Stimulated activated CD4-positive, alpha-beta T cell treated with anti-CD3 and anti-CD28 coated beads, Interleukin-4, amount 100 ng/mL, for 1 hour (primary cell): ENCODE measurements at places on chromosomes 13 and 19.

- no peak for DNase-seq
Observed at GRCh38 chr19:6229951-6230712, 49.6 kb downstream of the MLLT1 start.

- no peak for DNase-seq
Observed at GRCh38 chr13:100461309-100462030, 127.1 kb downstream of the GGACT start.

- DNase-seq = no peak
Observed at GRCh38 chr19:35317464-35318043, 11.4 kb upstream of the CD22 start.

DNA sequence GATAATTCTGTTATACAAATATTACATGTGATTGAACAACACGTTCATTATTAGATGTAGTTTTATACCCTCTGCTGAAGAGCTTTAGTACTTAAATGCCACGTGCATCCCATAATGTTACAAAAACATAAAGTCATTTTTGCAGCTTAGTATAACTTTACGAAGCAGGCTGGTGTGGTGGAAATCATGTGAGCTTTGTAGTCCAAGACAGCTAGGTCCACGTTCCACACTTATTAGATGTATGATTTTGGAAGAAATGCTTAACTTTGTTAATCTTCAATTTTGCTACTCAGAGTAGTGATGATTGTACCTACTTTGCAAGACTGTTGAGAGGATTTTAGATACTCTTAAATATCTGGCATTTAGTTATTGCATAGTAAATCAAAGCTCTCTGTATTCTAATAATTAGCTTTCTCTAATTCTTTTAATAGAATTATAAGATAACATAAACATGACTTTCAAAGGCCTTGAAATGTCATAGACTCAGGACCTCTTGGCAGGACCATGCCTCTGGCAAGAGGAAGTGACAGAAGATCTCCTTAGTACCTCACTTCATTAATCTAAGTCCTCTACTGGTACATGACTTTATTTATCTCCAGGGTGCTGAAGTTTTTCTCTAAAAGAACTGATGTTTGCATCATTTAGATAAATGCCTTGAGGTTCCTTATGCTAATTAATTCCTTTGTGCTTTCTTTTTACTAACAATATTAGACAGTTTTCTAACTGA lies 153.7 kb downstream of the PCDH20 start:
- no peak for DNase-seq

GRCh38 chr19:11612816-11613511 lies 15.7 kb downstream of the ZNF627 start:
- no peak for DNase-seq

GRCh38 chr19:1668486-1669270 lies 16.3 kb upstream of the TCF3 start:
- no peak for DNase-seq

GRCh38 chr19:46748325-46749109 lies 2.3 kb upstream of the STRN4 start:
- peak; percentile 81 for DNase-seq

DNA sequence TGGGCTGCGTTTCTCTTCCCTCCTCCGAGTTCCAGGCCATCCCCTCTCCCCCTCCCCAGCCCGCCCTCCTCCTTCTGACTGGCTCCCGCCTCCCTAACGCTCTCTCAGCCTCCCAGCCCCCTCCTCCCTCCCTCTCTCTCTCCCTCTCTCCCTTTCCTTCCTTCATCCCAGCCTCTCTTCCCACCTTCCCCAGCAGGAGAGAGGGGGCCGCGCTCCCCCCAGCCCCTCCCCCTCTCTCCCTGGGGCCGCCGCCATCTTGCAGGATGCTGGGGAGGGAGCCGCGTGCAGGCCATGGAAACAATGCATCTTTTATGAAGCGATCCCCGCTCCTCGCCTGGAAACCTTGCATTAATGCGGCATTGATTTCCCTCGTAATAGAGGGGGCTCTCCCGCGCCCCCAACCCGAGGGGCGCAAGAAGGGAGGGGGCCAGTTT lies 42.6 kb upstream of the ADGRL1 start:
- DNase-seq = peak; percentile 49

DNA sequence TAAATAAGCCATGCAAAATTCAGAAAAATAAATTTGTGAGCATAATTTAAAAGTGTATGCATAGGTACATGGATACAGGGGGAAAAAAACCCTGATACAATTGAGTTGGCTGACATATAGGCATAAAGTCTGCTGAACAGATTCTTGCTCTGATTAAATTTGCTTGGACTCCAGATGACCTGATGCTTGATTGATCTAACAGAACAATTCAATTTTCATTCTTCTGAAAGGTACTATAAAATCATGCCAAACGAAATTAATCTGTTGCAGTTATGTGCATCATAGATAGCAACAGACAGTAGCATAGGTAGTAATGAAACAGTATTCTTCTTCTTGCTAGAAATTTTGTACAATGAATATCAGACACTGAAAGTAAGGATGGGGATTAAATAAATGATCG lies 578.2 kb upstream of the SLITRK6 start:
- DNase-seq = no peak

DNA sequence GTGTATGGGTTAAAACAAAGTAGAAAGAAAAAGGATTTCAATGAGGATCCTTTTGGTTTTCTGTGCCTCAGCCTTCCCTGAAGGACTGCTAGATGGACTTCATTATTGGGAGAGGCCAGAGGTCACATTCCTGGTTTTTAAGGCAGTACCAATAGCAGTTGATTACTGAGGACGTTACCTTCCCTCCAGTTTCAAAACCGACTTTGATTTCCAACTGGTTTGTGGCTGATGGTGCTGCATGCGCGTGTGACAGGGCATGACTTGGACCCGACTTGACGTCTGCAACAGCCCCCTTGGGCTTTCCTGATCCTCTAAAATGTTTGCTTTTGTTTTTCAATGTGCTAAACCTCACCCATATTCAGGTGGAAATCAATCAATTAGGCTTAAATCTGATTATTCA lies 314.3 kb upstream of the ARGLU1 start:
- DNase-seq = no peak

DNA sequence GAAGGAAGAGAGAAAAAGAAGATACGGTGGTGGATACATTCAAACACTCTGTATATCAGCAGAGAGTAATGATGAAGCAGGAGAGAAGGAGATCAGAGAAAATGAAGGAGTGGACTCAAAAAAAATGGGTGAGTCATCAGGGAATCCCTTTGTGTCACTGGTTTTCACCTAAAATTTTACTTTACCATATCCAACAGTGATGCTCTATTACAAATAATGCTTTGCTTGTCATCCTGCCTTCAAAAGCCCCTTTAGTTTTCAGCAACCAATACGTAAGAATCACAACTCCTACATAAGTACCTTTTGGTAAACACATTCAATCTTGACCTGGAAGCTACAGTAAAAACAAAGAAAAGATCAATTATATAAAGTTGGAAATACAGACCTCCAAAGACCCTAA lies 88.8 kb downstream of the ENOX1 start:
- DNase-seq = no peak

DNA sequence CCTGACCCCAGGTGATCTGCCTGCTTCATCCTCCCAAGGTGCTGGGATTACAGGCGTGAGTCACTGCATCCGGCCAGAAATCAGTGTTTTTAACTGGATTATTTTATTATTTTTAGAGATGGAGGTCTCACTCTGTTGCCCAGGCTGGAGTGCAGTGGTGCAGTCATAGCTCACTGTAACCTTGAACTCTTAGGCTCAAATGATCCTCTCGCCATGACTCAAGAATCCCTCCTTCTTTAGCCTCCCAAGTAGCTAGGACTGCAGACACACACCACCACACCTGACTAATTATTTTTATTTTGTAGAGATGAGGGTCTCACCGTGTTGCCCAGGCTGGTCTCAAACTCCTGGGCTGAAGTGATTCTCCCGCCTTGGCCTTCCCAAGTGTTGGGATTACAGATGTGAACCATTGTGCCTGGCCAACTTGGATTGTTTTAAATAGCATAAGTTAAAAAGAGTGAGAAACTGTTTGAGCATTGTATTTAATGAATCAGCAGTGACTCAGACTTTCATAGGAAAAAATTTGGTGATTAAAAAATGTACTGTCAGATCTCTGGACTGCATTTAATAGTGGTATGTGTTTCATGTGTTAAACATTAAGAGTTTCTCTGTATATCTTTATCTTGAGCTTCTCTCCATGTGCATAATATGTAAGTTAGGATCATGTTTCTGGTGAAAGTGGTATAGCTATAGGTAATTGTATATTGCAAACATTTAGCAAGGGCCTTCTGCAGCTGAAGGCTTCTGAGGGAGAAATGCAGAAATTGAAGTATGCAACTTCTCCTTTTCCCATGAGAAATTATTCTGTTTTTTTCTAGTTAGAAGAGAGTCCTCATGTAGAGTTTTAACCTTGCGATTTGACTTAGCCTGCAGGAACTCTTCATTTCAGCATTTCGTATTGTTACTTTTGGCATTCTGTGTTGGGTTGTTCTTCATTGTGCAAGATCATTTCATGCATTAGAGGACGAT lies 121.2 kb downstream of the PCCA start:
- no peak for DNase-seq

GRCh38 chr13:95368998-95369397 lies 67.7 kb upstream of the ABCC4 start:
- no peak for DNase-seq

GRCh38 chr19:8615813-8616596 lies 5.5 kb upstream of the ADAMTS10 start:
- peak; percentile 61 for DNase-seq

- DNase-seq = no peak
Observed at GRCh38 chr13:35690581-35691207, 214.2 kb upstream of the MAB21L1 start.

DNA sequence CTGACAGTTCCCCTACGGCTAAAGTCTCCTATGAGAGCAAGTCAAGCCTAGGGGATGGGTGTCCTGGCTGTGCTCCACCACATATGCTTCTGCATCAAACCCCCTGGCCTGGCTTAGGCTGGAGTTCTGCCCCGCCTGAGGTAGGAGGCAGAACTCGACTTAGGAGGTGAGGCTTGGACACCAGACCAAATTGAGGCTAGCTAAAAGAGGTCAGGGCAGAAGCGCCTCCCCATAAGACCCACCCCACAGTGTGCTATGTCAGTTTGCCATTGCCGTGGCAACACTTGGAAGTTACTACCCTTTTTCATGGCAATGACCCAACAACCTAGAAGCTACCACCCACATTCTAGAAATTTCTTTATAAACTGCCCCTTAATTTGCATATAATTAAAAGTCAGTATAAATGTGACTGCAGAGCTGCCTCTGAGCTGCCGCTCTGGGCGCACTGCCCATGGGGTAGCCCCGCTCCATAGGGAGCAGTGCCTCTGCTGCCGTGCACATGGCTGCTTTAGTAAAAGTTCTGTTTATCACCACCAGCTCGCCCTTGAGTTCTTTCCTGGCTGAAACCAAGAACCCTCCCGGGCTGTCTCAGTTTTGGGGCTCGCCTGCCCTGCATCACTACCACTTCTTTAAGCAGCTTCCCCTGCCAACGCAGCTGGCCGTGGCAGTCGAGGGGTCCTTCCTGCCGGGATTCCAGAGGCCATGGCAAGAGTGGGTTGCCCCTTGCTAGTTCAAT lies 20.2 kb downstream of the AP1M1 start:
- DNase-seq = no peak

GRCh38 chr13:81058916-81059290 lies 718.0 kb upstream of the SPRY2 start:
- no peak for DNase-seq

- DNase-seq = no peak
Observed at GRCh38 chr19:573519-573825, 1.1 kb downstream of the BSG start.

DNA sequence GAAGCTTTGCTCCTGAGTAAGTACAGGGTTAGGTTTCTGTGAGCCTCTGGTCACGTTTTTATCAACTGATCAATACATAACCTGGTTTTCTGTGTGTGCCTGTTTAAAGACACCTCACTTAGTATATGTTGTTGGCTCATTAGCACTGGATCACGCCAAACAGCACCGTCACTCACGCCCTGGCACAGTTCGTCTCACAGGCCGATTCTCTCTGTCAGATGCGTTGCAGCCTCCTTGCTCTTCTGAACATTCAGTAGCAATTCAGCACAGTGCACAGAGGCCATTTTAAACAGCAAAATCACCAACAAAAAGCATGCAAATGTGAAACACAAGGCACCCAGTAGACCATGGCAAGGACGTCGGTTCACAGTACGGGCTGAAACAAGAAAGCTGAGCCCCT lies 288.5 kb downstream of the IRS2 start:
- no peak for DNase-seq

- no peak for DNase-seq
Observed at GRCh38 chr13:102260256-102260655, 141.6 kb downstream of the FGF14 start.

GRCh38 chr13:61913183-61913582 lies 497.5 kb upstream of the PCDH20 start:
- DNase-seq = no peak

DNA sequence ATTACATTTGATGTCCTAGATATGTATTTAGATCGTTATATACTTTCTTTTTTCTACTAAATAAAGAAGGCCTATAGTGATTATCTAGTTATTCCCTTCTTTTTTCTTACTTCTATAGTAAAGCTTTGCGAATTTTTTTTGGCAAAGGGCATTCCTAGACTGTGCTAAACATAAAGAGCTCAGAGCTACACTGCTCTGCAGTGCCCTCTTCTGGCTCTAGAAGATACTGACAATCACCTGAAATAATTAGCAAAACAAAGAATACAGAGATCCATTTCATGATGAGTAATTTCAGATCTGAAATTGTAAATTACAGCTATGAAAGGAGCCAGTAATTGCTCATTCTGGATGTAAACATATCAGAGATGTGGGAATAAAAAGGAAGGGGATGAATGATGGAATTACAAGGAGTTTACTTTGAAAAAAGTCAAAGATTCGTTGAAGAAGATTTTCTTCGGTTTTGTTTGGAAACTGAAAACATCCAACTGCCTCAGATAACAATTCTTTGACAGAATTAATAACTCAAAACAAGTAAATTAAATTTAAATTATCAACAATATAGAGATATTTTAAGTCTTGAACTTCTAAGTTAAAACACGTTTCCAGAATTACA lies 288.5 kb downstream of the NALCN start:
- DNase-seq = no peak

DNA sequence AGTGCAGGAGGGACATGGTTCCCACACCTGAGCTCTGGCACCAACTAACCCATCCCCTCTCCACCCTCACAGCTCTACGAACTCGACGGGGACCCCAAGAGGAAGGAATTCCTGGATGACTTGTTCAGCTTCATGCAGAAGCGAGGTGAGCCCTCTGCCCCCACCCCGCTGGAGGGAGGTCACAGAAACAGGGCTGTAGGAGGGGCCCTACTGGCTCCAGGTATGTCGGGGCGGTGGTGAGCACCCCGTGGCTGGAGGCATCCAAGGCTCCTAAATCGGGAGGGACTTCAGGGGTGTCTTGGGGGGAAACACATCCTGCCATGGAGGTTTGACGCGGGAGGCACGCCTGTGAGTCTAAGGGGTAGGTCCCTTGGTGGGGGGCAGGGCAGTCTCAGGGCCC lies 24.1 kb upstream of the WDR18 start:
- DNase-seq = no peak
